ENCODE measurements at places on chromosomes 2 and 18. TPM values are rescaled to one million over a fixed set of nuclear protein-coding genes. Genes with fewer than 3 reads are reported as not detected.
A peak's percentile ranks its signal among the peaks of the same experiment; 100 is the strongest.

The SLC4A5 gene
- total RNA-seq, result 0.97 TPM

- DNase-seq, result peak; percentile 55
Measured at GRCh38 chr2:179981085-179981484, 26.0 kb downstream of the CWC22 start.

DNA sequence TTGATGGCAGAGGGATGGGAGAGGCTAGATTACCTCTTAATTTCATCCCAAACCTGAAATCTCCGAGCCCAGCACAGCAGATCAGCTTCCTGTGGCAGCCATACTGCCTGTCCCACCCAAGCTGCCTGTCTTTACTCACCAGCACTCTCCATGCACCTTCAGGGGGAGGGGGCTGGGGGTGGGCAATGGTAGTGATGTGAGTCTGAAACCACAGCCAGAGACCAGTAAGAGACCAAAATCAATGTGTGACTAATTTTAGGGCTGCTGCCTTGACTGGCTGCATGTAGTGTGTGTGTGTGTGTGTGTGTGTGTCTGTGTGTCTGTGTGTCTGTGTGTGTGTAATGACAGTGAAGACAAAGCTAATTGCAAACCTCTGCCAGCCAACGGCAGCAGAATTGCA lies 11.7 kb upstream of the TEX261 start:
- no peak for DNase-seq

DNA sequence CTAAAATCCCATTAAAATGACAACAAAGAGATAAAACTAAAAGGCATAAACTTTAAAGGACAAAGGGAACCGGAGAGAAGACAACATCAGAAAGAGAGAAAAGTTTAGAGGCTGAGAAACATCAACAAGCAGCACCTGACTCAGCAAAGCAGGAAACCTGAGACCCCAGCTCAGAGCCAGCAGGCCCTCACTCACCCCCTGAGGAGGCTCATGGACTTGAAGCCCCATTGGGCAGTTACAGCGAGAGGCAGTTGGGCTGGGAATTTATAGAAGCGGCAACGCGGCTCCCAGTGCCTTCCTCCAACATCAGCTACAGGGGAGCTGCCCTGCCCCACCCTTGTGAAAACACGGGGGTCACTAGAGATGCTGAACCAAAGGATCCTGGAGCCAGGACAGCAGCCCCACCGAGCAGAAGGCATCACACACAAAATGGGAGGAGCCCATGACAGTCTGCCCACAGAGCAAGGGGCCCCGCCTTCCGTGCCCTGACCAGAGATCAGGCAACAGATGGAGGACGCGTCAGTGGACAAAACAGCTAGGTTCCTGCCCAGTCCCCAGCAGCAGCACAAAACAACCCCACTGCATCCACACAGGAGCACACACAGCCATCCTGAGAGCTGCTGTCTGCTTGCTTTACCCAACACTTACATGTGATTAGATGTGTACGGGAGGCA lies 52.7 kb downstream of the CMPK2 start:
- no peak for DNase-seq

The ANKRD30BL gene
- total RNA-seq, result not detected

- DNase-seq, result no peak
Measured at GRCh38 chr2:212711856-212712255, 173.3 kb upstream of the ERBB4 start.

The VIT gene
- 0.48 TPM for total RNA-seq

The IL36RN gene
- not detected for total RNA-seq

DNA sequence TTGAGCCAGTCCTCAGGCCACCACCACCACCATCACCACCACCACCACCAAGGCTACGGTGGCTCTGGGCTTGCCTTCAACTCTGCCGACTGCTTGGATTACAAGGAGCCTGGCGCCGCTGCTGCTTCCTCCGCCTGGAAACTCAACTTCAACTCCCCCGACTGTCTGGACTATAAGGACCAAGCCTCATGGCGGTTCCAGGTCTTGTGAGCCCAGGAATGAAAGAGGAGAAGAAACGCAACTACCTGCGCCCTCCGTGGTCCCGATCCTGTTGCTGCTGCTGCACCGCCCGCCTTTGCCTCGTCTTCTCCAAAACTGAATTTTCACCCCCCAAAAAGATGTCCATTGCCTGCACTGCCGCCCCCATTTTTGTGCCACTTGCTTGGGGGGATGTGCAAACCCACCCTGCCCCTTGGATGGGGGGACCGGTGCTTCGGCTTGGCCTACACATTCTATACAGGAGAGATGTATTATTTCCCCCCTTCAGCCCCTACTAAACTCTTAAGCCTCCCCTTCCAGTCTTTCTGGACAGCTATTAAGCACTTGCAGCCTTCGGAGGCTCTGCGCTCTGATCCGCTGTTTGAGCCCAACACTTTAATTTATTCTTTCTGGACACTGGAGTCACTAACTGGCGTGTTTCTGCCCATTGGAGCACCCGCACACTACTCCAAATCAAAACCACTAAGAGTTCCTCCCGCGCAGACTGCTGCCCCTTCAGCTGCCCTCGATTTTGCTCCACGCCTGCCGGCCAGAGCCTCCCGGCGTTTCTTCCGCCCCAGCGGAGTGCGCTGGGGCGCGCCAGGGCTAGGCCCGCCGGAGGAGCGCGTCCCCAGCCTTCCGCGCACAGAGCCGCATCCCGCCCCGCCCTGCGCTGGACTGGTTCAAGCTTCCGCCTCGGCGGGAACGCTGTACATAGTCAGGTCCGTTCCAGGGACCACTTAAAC lies 5.7 kb downstream of the OTX1 start:
- no peak for DNase-seq

The RASGRP3 gene
- 42.1 TPM for total RNA-seq

The SNORC gene
- 4.0 TPM for total RNA-seq

All from endothelial cell of umbilical vein (primary cell).